CD4-positive, alpha-beta T cell treated with Interleukin-1 beta for 1 hour (primary cell): ENCODE measurements at places on chromosomes 16 and 17.

GRCh38 chr16:55651841-55652824 lies 3.7 kb upstream of the SLC6A2 start:
- no peak for DNase-seq

GRCh38 chr17:2180768-2181167 lies 122.8 kb downstream of the SMG6 start:
- DNase-seq, result no peak

DNA sequence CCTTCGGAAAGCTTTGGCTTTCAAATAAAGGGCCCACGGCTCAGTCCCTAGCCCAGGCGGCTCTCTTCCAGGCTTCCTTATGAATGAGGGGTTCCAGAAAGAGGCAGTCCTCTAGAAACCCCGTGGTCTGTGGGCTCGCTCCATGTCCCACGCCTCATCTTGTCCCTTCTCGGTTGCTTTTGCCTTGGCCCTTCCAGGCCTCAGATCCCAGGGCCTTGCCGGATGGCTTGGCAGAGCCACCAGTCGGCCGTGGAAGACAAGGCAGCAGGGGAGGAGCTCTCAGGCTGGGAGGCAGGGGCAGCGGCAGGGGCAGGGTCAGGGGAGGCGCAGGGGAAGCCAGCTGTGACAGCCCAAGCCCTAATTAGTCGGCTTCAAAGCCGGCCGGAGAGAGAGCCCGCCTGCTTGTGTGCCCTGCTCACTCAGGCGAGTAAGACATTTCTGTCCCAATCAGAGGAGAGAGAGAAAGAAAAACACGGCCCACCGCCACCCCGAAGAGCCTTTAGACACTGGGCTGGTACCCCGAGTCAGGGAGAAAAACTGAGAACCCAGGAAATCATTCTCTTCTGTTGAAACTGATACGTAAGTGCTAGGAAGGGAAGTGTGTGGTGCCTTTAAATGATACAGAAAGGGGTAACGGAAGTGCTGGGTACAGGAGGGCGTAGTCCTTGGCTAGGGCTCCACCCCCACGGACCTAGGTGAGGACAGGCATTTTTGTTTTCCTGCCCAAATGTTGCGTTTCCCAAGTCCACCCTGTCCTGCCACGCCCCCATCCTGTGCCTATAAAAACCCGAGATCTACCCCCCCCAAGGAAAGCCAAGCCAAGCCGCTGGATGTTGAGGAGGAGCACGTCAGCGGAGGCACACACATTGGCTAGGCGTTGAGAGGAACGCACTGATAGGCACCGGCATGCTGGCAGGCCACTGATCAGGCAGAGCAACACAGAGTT lies 27.8 kb upstream of the MEIOC start:
- DNase-seq, result no peak

GRCh38 chr17:54901230-54901822 lies 674 bp downstream of the TOM1L1 start:
- DNase-seq, result no peak

DNA sequence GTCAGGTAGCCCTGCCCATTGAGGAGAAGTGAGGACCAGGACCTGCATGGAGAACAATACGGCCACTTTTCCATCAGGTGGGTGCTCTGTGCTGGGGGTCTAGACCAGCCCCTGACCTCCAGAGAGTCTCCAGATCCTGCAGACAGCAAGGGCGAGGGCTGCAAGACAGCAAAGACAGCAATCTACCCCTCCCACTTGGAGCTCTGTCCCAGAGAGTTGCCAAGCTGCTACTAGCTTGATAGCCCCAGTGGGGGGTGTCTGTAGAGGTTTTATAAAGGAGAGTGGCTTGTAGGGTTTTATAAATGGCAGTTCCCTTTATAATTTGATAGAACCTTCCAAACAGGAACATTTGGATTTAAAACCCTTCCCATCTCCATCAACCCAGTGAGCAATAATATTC lies 16.7 kb upstream of the SLFN11 start:
- no peak for DNase-seq

DNA sequence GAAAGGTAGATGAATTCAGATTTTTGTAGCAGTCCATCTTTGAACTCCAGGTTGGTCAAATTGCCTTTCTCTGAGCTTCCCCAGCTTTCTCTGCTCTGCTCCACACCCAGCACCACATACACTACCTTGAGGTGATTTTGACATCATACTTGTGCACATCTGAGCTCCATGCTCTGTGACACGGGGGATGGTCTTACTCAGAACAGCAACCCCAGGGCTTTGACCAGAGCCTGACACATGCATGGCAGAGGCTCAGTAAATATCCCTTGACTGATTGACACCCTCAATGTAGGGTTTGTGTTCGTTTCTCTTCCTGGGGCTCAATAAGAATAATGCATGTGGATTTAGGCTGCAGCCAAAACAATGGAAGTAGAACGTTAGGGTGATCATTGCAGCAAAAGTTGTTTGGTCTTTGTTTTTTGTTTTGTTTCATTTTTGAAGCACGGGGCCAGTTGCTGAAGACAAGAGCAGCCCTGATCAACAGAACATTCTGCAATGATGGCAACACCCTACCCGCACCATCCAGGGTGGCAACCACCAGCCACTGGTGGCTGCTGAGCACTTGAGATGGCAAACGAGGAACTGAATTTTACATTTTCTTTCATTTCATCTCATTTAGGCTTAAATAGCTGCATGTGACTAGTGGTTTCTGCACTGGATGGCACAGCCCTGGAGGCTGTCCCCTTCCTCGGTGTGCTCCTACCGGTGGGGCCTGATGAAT lies 224.8 kb upstream of the TNRC6C start:
- DNase-seq, result no peak

DNA sequence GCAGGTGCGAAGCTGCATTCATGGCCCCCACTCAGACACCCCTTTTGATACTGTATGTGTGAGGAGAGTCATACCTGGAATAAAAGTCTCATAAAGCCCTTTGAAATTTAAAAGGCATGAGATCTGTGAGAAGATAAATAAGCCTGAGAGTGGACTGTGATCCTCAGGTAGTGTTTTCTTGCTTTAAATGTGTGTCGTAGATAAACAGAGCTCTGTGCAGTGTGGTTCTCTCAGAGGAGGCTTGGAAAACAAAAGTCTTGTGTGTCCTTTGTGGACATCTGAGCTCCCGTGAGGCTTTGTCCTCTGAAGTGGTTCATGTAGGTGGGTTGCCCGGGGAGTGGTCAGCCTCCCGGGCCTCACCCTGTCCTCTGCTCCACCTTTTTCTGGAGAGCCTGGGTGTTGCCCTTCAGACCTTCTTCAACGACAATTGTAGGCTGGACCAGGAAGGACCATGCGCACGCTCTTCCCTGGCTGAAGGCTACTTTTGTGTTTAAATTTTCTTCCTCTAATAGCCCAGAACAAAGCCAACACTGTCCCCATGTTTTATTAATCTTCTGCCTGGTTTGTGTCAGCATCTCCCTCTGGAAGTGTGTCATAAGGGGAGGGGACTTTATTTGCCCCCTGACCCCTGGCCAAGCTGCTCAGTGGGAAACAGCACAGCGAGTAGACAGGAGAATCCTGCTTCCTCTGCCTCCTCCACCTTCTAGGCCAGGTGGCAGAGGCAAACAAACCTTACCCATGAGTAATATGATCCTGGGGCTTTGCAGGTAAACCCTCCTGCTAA lies 151.2 kb downstream of the MSI2 start:
- no peak for DNase-seq

- DNase-seq, result no peak
These were observed 1.7 kb downstream of the ANKRD40CL start for GRCh38 chr17:50765454-50766221.

DNA sequence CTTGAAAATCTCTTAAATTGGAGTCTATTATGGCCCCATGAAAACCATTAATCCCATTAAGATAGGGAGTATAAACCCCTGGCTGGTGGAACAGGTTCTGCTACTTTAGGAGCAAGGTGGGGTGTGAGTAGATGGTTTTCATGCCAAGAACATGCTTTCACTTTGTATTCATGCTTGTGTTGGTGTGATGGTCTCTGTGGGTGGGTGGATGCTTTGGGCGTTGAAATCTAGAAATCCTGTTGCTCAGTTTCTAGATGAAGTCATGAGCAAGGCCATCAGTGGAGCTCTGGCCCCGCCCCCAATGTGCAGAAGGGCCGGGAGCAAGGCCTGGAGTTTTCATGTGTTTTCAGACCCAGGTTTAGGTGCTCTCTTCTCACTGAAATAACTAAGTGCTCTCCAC lies 20.1 kb downstream of the PLD6 start:
- no peak for DNase-seq

GRCh38 chr16:70480127-70481105 lies 26.0 kb downstream of the FCSK start:
- DNase-seq, result no peak

DNA sequence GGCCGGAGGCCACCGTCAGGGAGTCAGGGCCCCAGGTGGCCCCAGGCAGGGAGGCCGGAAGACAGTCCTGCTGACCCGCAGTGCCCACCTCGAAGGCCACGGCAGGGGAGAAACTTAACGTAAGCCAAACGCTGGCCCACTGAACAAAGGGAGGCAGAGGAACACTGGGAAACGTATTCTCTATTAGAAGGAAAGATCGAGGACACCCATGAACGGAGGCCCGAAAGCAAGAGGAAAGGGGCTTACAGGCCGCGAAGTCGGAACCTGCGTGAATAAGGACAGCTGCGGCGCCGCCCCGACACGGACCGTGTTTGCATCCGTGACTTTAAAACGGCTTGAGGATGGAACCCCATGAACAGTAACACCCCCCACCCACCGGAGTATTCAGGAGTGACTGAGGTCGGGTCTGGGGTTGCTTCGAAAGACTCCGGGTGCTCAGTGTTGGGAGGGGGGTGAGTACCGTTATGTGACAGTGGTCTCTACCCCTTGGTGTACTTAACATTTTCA lies 102.4 kb upstream of the METRNL start:
- DNase-seq, result no peak

DNA sequence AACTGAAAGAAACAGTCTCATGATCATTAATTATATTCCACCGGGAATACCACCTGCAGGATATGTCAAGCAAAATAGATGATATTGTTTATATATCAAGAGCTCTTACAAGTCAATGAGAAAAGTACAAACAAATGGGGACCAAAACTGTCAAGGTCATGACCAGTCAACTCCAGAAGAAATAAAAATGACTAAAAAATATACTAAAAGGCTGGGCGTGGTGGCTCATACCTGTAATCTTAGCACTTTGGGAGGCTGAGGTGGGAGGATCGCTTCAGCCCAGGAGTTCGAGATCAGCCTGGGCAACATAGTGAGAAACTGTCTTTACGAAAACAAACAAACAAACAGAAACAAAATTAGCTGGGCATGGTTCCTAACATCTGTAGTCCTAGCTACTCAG lies 49.8 kb upstream of the SCNN1B start:
- no peak for DNase-seq

GRCh38 chr16:50310308-50311133 lies 44.2 kb downstream of the ADCY7 start:
- no peak for DNase-seq

DNA sequence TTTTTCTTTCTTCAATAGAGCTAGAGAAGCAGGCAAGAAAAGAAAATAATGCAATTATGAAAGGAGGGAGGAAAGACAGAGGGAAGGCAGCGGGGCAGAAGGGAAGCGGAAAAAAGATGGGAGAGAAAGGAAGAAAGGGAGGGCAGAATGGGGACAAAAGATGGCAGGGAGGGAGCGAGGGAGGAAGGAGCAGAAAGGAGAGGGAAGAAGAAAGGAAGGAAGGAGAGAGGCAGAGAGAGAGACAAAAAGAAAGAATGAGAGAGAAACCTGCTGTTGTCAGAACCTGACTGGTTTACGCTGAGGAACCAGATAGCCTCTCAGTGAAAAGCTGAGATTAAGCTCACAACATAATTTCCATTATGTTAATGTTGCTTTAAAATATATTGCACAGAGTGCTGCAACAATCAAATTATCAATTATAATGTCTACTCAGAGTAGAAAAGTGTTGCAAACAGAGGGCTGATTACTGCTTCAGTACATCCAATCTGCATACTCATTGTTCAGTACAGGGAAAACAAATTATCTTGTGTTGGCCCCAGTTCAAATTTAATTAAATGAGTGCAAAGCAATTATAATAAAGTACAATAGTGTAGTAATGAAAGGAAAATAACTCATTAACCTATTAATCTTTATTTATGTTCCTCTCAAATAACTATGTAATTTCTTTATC lies 32.0 kb upstream of the TOX3 start:
- DNase-seq, result no peak

- DNase-seq, result no peak
These were observed 72.3 kb downstream of the CDK5R1 start for GRCh38 chr17:32558997-32559650.

- DNase-seq, result no peak
These were observed 170.6 kb upstream of the CIBAR2 start for GRCh38 chr16:85282842-85283241.

GRCh38 chr17:17443173-17443572 lies 33.6 kb upstream of the MED9 start:
- DNase-seq, result no peak

DNA sequence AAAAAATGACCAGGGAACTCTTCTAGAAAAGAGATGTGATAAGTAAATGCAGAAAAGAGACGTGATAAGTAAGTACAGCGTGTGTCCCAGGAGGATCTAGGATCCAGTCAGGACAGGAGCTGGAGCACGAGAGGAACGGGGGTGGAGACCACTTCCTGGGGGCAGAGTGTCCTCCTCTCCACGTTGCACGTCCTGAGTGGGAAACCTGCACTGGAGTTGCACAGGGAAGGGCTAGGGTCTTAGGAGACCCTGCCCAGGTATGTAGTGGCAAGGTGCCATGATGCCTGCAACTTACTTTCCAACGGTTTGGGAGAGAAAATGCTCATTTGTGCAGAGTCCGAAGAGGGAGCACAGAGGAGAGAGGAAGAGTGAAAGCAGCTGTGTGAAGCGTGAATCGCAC lies 55.8 kb downstream of the RNF213 start:
- no peak for DNase-seq

DNA sequence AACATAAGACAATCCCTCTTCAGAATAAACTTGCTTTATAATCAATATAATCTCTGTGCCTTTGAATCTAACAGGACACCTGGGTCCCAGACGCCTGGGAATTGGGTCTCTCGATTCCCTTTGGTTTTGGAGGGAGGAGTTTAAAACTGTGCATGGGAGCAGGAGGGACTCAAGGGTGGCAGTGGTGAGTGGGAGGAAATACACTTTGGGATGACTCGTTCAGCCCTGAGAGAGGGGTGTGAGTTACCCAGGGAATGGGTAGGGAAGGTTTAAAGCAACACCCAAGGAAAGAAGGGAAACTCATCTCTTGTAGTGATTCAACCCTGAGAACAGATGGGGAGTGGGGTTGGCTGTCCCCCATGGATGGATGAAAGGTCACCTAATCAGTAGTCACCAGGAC lies 1.6 kb downstream of the RANGRF start:
- no peak for DNase-seq

- no peak for DNase-seq
These were observed 96.0 kb downstream of the TOX3 start for GRCh38 chr16:52450916-52451315.

DNA sequence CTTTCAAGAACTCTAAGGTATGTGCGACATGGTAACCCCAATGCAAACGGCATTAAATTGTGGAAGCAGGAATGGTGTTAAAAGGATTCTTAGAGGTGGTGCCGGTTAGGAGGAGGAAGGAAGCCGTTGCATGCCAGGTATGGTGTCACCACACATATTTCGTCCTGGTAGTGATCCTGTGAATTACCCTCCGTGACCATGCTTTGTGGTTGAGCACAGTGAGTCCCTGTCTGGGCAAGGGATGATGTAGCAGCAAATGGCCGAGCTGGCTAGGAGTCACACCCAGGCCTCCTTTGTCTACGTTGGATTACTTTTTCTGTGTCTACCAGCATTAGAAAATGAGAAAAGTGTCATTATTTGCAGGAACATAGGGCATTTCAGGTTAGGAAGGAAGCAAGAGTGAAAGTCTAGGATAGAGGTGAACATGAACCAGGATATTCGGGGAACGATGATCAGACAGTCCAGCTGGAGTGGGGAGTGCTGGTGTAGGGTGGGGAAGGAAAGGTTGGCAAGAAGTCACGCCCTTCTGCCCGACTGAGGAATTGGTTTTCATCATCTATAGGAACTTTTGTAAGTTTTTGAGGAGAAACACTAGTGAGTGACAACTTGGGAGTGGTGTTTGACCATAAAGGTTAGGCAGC lies 123.5 kb downstream of the PRKCA start:
- DNase-seq, result no peak
